Gastroesophageal sphincter (tissue), 4 donors: ENCODE measurements at places on chromosomes 3 and 15.

GRCh38 chr15:64571857-64572291 is 111.5 kb downstream of the ZNF609 start:
- ATAC-seq = no peak

GRCh38 chr3:6622260-6622659 is 238.7 kb upstream of the GRM7 start:
- no peak for ATAC-seq

- ATAC-seq = no peak
Observed at GRCh38 chr3:147615035-147615434, 205.9 kb downstream of the ZIC1 start.

DNA sequence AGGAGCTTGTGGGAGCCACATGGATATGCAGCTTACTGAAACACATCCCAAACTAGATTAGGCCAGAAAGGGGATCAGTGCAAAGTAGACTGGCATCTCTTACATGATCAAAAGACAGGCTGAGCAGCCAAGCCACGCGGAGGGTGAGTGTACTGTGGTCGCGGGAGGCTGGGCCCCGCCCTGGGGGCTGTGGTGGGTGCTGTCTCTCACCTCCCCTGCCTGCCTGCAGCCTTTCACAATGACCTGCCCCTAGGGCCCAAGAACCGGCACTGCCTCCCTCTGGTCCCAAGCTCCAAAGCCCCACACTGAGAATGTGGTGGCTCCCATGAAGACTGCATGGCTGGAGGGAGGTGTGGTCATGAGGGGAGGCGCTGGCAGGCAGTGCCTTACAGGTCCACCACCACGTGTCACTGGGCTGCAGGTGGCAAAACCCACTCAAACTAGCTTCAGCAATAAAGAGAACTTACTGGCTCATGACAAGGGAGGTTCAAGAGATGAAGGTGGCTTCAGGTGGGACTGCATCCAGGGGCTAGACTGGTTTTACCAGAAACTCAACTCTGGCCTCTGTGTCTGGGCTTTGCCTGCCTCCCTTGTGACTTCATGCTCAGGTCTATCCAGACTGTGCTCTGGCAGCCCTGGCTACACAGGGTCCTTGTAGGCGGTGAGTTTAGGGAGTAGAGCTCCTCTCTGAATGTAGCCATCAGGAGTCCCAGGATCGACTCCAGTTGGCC is 27.4 kb upstream of the PLXND1 start:
- no peak for ATAC-seq

DNA sequence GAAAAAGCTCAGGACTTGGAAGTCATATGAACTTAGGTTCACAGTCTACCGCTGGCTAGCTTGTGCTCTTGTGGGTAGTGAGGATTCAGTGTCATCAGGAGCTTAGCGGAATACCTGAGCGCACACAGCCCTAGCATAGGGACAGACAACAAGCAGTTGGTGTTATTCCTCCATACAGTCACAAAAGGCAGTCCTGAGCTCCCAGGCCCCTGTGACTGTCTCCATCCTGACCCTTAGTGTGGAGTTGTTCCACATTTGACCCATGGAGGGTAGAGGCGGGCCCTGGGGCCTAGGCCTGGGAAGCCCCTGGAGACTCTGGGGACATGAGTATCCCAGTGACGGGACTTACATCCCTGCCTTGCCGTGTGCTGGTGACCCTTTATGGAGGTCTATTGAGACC is 131.5 kb upstream of the PLXNA1 start:
- ATAC-seq = no peak

GRCh38 chr3:159751752-159752151 is 236.9 kb upstream of the IL12A start:
- ATAC-seq = no peak
